ENCODE measurements at places on chromosomes 1 and 21. TPM values are rescaled to one million over a fixed set of nuclear protein-coding genes. Genes with fewer than 3 reads are reported as not detected.

The EPHB2 gene
- total RNA-seq, result 136 TPM

The OR2AK2 gene
- total RNA-seq, result not detected

The MTARC1 gene
- 5.0 TPM for total RNA-seq

The LCE6A gene
- not detected for total RNA-seq

The TMOD4 gene
- not detected for total RNA-seq

The L1TD1 gene
- total RNA-seq, result under 0.01 TPM
